Islet precursor cell (in vitro differentiated cells): ENCODE measurements at places on chromosomes 16 and 17.

DNA sequence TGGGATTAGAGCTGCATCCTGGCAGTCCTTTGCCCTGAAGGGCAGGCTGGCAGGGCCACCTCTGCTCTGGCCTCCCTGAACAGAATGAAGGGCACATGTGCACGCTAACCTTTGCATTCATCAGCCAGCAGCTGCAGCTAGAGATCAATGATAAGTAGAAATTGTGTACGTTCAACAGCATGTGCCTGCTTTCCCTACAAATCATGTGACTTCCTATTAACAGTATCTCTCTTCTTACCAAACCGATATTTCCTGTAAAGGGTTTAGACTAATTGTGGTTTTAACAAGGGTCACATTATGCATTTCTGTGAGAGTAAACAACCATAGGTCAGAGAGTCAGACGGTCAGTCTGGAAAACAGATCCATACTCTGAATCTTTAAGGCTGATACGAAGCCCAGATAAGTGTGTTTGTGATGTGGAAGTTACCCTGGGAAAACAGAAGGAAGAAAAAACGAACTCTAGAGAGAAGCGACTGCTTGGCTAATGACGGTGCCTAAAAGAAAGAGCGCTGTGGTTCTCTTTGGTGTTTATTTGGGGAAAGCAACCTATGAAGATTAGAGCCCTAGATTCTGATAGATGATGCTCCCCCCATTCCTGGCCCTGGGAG, 219.4 kb downstream of the MAF start:
- no peak for DNase-seq

- DNase-seq = no peak
Measured at GRCh38 chr16:56844056-56844455, 21.0 kb upstream of the SLC12A3 start.

- DNase-seq = no peak
Measured at GRCh38 chr17:27417596-27418365, 38.5 kb upstream of the KSR1 start.

- DNase-seq = no peak
Measured at GRCh38 chr17:42484304-42484703, 25.6 kb downstream of the ATP6V0A1 start.

DNA sequence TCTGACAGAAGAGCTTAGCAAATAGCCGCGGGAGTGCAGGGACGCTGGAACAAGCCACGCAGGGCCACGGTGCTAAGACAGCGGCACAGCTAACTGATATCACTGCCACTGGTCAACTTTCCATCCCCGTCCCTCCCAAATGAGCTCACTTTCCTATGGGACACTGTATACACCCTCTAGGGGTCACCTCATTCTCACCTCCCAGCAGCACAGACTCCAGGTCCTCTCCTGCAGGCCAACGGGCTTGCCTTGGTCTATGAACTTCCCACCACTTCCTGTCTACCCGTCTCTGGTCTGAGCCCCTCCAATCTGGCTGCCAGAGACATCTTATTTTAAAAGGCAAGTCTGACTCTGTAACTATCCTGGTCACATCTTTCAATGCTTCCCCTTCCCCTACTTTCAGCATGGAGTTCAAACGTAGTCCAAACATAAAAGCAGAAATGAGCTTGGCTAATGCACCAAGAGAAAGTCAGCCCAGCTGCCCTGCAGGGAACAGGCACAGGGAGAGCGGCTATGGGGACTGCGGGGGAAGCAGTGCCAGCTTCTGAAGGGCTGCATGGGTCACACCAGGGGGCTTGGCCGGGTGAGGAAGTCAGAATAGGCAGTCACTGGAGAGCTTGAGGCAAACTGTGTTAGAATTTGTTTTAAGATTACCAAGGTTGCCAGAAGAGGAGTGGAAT, 26.3 kb upstream of the SLC38A8 start:
- no peak for DNase-seq
